CD4-positive, alpha-beta T cell treated with Interferon alpha-2 for 1 hour (primary cell): ENCODE measurements at places on chromosomes 16 and 17.
A peak's percentile ranks its signal among the peaks of the same experiment; 100 is the strongest.

DNA sequence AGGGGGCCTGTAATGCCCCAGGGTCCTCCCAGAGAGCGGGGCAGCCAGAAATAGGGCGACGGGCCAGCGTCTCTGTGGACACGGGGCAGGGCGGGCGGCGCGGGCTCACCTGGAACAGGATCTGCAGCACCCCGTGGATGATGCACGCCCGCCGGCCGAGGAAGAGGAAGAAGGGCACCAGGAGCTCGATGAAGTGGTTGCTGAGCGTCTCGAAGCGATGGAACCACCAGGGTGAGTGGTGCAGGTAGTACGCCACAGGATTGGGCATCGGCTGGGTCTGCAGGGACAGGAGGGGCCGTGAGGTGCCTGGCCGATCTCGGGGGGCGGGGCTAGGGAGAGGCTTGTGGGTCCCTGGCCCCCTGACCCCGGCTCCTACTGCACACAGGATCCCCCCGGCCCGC lies 78.9 kb upstream of the GNG13 start:
- no peak for DNase-seq

DNA sequence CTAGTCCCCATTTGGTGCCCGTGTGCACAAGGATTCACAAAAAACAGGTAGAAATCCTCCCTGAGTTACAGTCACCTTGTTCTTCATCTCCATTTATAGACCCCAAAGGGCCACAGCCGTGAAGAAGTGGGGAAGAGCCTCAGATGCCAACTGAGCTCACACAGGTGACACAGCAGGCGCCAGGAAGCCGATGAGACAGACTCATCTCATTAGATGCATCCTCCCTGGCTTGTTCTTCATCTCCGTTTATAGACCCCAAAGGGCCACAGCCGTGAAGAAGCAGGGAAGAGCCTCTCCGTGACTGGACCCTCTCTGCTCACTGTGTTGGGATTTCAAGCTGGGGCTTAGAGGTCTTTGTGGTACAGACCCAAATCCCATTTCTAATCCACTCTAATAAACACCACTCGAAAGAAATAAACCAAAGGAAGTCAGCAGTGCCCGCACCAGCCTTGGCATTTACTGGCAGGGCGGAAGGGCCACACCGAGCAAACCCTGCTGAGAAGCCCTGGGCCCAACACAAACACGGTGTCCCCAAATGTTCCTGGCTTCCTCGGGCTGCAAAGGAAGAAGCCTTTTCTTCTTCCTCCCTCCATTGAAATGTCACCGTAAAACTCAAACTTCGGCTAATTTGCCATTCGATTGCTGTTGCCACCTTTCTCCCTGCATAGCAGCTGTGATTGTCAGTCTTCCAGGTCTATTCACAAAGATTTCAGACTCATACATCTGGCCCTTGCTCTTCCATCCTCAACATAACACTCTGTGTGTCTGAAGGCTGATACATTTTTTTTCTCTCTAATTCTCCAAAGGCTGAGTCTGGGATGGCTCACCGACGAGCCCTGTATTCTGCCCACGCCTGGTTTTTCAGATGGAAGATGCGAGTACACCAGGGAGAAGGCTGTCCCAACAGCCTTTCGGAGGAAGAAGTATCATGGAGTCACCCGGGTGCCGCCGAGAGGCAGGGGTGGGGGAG lies 44.9 kb upstream of the DOC2B start:
- no peak for DNase-seq

DNA sequence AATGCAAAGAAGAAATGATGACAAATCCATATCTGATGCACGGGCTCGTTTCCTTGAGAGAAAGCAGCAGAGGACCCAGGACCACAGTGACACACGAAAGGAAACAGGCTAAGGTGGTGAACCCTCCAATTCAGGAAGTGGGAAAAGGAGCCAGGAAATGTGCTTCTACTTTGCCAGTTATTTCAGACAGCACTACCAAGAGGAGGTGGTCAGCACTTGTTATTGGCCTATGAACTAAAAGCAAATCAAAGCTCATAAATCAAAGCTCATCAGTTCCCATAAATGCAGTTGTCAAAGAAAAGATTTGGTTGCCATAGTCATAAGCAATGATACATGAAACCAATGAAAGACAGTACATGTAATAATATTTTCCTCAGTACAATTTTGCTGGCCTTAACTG lies 12.6 kb upstream of the CLTC start:
- DNase-seq: no peak

DNA sequence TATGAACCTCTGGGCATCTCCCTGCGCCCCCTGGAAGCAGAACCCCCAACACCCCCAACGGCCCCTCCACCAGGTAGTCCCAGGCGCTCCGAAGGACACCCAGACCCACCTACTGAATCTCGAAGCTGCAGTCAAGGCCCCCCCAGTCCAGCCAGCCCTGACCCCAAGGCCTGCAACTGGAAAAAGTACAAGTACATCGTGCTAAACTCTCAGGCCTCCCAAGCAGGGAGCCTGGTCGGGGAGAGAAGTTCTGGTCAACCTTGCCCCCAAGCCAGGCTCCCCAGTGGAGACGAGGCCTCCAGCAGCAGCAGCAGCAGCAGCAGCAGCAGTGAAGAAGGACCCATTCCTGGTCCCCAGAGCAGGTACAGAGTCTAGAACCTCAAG lies 1.5 kb downstream of the BCL6B start:
- DNase-seq: no peak

DNA sequence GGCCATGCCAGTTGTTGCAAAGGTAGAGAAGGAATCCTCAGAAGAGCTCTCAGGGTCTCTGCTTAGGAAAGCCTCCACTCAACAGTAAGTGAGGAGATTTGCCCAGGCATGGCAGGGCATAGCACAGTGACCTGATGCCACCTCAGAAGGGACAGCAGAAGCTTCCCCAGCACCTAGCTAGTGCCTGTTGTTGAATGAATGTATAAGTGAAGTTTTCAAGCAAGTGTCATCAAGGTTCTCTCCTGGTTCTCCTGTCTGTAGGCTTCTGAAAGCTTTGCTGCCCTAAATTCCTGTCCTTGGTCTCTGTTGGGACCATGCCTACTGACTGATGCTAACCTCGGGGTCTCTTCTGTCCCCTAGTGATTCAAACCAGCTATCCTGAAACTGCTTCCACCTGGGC lies 114.9 kb upstream of the TBX2 start:
- no peak for DNase-seq

GRCh38 chr16:4324492-4325252 lies 8.8 kb downstream of the GLIS2 start:
- DNase-seq: no peak

DNA sequence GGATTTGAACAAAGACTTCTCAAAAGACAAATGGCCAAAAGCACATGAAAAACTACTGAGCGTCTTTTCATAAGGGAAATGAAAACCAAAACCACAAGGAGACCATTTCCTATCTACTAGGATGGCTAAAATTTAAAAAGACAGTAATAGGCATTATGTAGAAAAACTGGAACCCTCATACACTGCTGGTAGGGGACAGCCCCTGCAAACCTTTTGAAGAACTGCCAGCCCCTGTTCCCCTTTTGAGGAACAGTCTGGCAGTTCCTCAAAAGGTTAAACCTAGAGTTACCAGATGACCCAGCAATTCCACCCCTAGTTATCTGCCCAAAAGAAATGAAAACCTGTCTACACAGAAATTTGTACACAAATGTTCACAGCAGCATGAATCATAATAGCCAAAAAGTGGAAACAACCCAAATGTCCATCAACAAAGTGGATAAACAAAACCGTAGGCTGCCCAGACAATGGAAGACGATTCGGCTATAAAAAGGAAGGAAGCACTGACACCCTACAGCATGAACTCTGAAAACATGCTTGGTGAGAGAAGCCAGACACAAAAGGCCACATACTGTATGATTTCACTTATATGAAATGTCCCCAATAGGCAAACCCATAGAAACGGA lies 22.9 kb downstream of the CDIP1 start:
- peak; percentile 46 for DNase-seq

DNA sequence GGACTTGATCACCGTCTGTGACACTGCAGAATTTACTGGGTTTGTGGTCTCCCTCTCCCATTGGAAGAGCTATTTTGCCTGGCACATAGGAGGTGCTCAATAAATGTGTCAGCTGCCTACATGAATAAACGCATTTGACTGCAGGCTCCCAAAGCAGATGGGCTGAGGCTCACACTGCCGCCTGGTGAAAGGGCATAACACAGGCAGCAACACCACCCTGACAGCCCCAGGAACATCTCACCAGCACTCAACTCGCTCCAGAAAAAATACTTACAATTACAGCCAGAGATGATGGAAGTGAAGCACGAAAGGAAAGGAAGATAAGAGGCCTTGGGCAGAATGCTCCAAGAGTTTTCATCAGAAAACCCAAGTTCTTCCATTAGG lies 73.9 kb downstream of the RPH3AL start:
- DNase-seq: no peak

GRCh38 chr17:42266918-42267766 lies 9.0 kb downstream of the STAT5B start:
- peak; percentile 64 for DNase-seq

- DNase-seq: no peak
These were observed 29.7 kb downstream of the BRIP1 start for GRCh38 chr17:61833536-61834193.

DNA sequence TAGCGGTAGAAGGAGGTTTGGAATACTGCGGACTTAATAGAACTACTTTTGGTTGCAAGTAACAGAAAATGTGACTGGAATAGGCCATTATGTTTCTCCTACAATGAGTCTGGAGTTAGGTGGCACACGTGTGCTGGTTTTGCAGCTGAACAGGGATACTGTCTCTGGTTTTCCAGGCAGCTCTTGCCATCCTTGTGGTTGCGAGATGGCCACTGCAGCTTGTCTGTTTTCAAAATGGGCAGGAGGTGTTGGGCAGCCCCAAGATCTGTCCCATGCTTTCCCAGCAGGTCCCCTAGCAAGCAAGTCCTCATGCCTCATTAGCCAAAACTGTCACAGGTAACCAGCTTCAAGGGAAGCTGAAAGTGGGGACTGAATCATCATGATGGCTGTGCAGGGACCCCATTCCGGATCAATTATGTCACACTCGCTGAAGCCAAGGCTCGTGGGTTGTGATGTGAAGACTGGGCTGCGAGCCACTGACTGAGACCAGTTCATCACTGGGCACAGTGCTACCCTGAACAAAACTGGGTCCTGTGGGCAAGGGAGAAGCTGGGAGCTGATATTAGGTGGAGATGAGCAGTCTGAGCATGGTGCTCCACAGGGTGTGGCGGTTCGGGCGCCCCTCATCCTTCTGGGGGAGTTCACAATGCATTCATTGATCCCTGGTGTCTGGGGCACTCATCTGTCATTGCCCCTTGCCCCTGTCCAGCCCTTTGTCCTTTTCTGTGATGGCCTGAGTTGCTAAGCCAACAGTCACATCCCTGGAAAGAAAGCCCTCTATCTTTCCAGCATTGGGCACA lies 82.1 kb downstream of the KSR1 start:
- no peak for DNase-seq

- DNase-seq: no peak
These were observed 274.2 kb downstream of the ABCC12 start for GRCh38 chr16:47881574-47881973.

DNA sequence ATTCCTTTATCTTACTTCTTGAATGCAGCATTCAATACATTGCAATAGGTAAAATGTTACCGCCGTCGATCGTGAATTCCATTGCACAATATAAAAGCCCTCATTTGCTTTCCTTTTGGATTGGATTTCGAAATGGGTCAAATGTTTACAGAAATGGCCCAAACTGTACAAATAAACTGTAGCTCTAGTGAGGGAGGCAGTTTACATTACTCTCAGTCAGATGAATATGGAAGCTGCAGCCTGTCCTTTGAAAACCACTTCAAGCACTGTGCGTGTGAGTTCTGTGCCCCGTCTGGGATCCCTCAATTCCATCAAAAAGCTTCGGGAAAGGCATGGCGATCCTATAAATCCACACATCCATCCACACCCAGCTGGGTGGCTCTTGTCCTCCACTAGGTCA lies 258.6 kb upstream of the FOXF1 start:
- DNase-seq: no peak

GRCh38 chr16:12871784-12872183 lies 29.6 kb upstream of the SHISA9 start:
- DNase-seq: no peak

- no peak for DNase-seq
These were observed 319.3 kb upstream of the CCL2 start for GRCh38 chr17:33935822-33936221.

DNA sequence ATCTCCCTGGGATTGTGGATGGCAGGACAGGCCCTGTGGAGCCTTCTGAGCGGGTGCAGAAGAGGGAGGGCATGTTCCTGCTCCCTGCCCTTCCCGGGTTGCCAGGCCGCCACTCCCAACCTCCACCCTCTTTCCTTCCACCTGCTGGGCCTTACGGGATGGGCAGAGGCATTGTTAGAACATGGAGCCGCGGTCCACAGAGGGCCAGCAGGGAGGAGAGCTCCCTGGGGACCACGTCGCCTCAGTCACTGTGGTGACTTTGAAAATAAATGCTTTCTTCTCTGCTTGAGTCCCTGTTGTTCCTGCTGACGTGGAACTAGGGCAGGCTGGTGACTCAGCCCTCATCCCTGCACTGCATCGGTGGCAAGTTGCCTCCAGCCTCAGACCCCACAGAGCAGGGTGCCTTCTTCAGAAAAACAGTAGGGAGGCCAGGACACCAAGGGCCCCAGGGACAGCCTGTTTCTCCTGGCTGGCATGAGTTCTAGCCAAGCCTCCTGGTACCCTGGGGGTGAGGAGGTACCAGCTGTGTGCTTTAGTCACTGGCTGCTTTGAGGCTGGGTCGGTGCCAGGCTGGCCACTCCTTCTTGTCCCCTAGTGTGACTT lies 224.9 kb downstream of the SEC14L1 start:
- DNase-seq: no peak

DNA sequence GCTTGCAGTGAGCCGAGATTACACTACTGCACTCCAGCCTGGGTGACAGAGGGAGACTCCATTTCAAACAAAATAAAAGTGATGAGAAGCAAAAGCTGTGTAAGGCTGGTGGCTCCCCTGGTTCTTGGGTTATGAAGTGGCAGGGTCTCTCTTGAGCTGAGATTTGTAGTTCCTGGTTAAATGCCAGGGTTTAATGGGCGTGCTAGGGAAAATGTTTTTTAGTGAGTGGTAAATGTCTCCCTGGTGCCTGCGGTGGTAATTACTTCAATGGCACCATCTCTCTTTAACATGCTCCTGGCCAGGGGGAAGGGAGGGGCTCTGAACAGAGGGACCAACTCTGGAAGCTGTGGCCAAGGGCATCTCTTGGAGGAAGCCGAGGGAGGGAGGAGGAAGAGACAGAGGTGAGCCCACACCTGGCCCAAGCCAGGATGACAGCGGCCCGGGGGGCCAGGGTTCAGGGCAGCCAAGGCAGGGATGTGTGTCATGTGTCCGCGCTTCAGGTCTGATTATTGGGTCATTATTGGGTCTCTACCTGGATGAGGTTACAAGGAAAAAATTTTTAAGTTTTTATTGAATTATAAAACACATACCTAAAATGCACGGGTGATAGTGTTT lies 17.8 kb upstream of the RPL38 start:
- no peak for DNase-seq

DNA sequence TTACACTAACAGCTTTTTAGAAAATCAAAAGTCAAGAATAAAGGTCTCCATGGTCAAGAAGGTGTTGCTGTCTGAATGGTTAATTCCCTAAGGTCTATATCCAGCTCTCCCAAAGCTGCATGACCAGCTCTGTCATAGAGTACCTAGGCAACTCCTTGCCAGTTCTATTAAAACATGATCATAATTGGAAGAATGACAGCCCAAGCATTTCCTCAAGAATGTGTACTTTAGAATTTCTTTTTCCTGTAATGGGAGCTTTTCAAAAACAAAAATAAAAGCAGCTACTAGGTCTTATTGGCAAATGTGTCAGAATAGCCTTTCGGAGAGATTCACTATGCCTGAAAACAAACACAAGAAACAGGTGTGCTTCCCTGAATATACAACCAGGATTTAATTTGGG lies 7.9 kb downstream of the SPOP start:
- no peak for DNase-seq
